ENCODE measurements at places on chromosomes 7 and 10.

DNA sequence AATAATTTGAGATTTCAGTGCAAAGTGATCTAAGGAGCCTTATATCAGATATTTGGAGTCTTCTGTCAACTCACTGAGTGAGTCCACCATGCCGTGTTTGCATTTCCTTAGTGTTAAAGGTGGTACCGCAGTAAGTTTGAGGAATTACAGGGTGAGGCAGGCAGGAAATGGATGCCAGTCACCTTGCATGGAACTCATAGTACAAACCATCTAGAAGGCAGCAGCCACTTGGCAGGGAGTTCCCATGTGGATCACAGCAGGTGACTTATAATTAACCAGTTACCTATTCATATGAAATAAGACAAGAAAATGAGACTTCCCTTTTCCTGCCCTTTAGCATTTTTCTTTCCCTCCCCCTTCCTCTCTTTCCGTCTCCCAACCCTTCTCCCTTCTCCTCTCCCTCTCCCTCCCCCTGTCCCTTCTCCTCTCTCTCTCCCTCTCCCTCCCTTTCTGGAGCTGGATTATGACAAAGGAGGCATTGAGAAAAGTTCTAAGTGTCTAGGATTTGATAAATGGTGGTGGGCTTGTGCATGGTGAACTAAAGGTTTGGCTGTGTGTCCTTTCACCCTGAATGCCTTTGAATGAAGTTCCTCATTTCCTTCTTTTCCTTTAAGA lies 94.1 kb downstream of the LRRC4 start:
- no peak for DNase-seq

DNA sequence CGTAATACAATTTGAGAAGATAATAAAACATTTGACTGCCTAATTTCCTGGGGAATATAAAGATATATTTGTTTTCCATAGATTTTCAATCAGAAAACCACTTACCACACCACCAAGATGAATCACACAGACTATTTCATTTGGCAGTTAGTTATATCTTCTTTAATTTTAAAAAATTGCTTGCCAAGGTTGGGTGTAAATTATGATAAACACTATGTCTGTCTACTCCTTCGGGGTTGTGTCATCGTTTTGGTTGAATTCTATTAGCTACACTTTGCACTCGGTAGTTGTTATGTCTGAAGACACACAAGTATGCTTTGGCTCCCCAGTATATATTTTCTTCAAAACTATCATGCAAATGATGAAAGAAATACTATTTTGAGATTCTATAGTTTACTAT lies 594.8 kb upstream of the SEMA3D start:
- no peak for DNase-seq

GRCh38 chr10:117462816-117463544 lies 79.6 kb upstream of the EMX2 start:
- no peak for DNase-seq

DNA sequence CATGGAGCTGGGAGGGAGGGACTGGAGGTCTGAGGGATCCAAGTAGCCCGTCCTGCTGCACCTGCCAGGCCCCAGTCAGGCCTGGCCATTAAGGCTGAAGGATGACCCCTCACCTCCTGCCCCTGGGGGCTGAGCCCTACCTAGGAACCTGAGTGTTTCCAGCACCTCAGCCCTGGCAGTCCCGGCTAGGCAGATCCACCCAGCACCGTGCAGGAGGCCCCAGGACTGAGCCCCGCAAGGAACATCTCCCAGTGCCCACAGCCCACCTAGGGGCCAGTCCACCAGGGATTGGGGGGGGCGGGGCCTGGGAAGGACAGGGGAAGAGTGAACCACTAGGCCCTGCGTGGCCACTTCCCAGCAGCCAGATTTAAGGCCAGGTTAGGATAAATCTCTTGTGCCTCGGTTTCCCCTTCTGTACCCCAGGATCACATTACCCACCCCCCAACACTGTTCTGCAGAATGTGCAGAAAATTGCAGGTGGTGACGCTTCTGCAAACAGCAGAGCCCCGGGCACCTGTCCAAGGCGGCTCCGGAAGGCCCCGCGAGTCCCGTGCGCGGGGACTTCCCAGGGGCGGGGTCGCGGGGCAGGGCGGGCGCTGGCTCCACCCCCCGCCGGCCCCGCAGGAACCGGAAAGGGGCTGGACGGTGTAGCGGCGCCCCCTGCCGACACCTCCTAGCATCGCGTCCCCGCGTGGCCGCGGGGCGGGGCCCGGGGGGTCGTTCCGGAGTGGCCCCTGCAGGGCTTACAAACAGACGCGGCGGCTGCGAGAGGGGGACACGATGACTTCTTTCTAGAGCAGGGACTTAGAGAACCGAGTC lies 55.9 kb downstream of the PWWP2B start:
- peak; percentile 69 for DNase-seq

- DNase-seq: no peak
Measured at GRCh38 chr7:131538813-131539179, 17.6 kb downstream of the PODXL start.

DNA sequence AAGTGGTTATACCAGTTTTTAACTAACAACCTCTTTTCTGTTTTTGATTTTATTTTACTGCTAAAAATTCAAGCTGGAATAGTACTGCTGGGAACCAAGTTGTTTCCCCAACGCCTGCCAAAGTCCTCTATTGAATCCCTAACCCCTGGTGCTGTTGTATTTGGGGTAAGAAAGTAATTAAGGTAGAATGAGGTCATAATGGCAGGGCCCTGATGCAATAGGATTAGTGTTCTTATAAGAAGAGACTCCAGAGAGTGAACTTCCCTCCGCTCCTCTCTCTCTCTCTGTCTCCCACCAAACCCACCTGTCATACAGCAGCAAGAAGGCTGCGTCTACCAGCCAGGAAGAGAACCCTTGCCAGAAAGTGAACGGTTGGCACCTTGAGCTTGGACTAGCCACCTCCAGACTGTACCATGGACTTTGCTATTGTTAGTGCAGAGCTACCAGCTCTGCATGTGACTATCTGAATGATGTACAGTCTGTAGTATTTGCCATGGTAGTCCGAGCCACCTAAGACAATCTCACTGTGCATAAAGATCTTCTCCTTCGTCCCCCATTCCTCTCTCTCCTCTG lies 86.5 kb upstream of the KLF6 start:
- no peak for DNase-seq

- DNase-seq: no peak
Measured at GRCh38 chr10:113331961-113332360, 220.9 kb upstream of the HABP2 start.

GRCh38 chr10:59006511-59007306 lies 169.7 kb upstream of the PHYHIPL start:
- DNase-seq: no peak

DNA sequence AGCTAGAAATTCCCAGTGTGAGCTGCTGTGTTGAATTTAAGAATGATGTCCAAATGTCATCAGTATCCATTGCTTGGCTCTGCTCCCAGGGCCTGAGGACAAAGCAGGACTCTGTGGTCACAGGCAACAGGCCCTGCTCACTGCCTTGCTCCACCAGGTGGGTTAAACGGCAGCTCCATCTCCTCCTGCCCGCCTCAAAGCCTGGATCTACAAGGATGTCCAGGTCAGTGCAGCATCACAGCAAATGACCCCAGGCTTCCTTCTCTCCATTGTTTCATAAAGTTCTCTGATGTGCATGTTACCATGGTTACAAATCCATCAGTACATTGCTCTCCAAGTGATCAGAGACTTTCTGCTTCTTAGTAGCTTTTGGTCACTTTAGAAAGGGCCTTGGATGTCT lies 322.0 kb upstream of the ZNF32 start:
- no peak for DNase-seq

DNA sequence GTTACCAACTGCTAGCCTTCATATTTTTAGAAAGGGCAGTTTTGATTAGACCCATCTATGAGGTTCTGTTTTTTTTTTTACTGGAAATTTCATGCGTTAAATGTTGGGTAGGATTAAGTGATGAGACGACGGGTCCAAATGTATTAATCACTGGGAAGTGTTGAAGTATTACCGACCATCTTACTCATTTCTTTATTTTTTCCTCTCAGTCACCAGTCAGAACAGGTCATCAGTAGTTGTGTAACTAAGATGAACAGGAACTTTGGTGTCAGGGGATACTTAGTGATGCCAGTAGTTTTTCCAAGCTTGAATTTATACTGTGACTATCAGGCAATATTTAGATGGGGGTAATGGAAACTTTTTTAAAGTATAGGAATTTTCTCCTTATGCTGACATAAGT lies 14.2 kb downstream of the TFAM start:
- no peak for DNase-seq

- DNase-seq: no peak
Measured at GRCh38 chr7:118492466-118492865, 268.0 kb downstream of the ANKRD7 start.

GRCh38 chr10:30379983-30380382 lies 30.9 kb upstream of the MTPAP start:
- DNase-seq: no peak

- no peak for DNase-seq
Measured at GRCh38 chr7:81514546-81514945, 255.3 kb downstream of the HGF start.

DNA sequence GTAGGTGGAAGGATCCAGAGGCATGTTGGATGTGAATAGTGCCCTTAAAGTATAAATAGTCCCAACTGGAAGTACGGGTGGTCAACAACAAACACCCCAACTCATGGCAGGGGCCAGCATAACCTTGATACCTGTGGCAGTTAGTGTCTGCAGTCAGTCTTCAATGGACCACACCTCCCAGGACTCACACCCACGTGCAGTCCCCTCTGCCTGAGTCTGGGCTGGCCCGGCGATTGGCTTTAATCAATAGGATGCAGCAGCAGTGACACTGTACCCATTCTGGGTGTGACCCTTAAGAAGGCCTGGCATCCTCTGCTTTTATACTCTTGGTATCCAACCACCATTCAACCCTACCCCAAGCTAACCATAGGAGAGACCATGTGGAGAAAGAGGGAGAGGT lies 18.6 kb downstream of the DRGX start:
- DNase-seq: no peak

GRCh38 chr10:18334116-18334867 lies 194.1 kb downstream of the CACNB2 start:
- no peak for DNase-seq

GRCh38 chr10:55746002-55746401 lies 615.1 kb downstream of the ZWINT start:
- DNase-seq: no peak

DNA sequence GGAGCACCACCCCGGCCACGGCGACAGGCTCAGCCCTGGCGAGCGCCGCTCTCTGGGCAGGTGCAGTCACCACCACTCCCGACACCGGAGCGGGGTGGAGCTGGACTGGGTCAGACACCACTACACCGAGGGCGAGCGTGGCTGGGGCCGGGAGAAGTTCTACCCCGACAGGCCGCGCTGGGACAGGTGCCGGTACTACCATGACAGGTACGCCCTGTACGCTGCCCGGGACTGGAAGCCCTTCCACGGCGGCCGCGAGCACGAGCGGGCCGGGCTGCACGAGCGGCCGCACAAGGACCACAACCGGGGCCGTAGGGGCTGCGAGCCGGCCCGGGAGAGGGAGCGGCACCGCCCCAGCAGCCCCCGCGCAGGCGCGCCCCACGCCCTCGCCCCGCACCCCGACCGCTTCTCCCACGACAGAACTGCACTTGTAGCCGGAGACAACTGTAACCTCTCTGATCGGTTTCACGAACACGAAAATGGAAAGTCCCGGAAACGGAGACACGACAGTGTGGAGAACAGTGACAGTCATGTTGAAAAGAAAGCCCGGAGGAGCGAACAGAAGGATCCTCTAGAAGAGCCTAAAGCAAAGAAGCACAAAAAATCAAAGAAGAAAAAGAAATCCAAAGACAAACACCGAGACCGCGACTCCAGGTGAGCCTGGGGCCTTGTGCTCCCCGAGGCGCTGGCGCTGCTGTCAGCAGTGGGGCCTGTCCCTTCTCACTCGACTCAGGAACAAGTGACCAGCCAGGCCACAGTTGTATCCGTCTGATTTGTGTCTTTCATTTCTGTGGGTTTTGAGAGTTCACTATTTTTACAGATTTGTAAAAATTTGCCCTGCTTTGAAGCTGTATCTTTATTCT lies 117.7 kb downstream of the CYTH3 start:
- no peak for DNase-seq

GRCh38 chr7:54179321-54180029 lies 362.7 kb upstream of the VSTM2A start:
- DNase-seq: no peak

DNA sequence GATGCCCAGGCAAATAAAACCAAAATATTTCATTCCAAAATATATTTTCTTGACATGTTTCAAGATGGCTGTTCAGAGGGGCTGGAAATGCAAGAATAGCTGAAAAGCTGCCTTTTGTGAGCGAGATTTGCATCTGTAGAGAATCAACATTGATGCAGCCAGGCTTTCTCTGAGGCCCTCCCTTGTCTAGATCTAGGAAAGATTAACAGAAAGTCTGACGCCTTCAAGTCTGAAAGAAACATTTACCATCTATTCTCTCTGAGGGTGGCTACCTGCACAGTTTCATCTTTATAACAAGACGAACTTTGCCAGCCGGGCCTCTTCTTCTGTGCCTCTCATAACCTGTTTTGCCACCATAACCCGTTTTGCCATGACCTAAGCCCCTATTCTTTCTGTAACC lies 170.2 kb downstream of the AKR1D1 start:
- DNase-seq: no peak

DNA sequence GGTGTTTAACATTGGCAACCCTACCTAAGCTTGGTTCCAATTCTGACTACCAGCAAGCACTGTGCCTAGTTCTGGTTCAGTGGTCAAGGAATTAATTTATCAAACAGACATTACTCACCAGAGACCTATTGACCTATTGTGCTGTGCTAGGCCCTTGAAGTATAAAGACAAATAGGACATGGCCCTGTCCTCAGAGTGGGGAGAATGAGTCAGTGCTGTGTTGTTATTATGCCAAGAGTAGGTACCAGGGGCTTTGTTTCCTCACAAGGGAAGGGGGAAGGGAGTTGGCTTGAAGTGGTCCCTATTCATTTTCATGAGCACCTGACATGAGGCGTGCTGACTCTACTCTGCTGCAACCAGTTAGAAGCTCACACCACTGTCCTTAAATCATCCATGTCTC lies 62.6 kb upstream of the PLPP4 start:
- no peak for DNase-seq

DNA sequence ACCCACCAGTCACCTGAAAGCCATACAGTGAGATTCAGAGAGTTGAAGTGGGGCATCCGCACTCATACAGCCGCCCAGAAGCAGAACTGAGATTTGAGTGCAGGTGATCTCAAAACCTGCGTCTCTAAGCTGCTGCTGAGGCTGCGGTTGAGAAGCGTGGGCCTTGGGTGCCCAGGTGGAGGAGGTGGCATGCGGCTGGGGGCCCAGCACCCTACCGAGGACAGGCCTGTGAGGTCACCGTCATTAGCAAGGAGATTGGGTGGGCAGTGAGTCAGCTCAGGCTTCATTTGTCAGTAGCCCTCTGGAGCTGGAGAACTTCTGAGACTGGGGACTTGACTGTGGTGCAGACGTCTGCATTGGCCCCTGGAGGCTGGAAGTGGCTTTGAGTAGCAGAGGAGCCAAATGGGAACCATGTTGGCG lies 29.8 kb downstream of the ZMIZ1 start:
- no peak for DNase-seq

GRCh38 chr7:142862351-142862750 lies 7.5 kb downstream of the EPHB6 start:
- DNase-seq: no peak

DNA sequence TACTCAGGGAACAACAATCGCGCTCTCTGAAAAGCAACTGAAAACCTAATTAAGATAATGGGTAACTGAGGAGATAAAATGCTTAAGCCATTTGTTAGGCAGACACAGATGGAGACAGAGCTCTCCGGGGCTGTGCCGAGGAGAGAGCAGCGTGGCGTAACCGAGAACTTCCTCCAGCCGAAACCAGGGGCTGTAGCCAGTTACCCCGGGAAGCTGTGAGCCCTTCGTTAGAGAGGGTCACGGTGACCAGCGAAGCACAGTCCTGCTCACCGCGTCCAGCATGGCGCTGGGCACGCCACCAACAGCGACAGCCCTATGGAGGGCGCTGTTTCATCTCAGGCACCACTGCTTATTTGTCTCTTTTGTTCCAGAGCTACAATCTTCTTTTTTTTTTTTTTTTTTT lies 16.1 kb downstream of the PAPOLB start:
- no peak for DNase-seq
